ENCODE measurements at places on chromosomes 3 and 15. TPM values are rescaled to one million over a fixed set of nuclear protein-coding genes. Genes with fewer than 3 reads are reported as not detected.

DNA sequence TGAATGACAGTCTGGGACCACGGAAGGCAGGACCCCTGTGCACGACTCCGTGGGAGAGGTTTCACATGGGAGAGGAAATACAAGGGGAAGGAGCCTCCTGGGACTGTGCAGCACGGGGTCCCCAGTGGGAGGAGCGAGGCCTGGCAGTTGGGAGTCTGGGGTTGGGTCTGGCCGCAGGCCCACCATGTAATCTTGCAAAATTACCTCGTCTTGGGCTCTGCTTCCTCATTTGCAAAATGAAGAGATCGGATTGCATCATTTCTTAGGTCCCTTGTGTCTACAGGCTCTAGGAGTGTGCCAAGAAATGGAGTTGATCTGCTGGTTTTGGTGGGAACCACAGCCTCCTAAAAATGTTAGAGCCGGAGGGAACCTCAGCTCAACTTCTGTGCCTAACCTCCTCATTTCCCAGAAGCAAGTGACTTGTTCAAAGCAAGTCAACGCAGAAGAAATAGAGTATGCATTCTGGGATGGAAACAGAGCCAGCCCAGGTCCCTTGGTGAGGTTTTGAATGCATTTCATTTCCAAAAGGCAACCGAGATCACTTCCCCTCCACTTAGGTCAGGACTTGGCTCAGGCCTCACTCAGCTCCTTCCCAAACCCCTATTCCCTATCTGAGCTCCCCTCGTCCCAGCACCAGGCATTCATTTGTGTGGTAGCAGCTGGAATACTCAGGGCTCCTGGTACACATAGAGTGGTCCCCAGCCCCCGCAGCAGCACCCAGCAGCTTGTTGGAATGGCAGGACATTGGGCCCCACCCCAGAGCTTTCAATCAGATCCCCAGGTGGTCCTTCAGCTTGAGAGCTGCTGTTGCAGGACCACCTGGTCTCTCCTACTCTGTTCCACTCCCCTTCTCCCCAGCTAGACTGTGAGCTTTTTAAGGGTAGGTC lies 267.7 kb downstream of the XXYLT1 start:
- H3K4me3 ChIP-seq: no peak overlapping the region
- H3K27me3 ChIP-seq: no peaks in the 10 kb centered on the region
- H3K4me1 ChIP-seq: no peaks in the 10 kb centered on the region
- no peaks in the 10 kb centered on the region for H3K36me3 ChIP-seq
- peak; percentile 90 for DNase-seq
- no peak overlapping the region for H3K27ac ChIP-seq

- H3K27me3 ChIP-seq: no peaks in the 10 kb centered on the region
- H3K27ac ChIP-seq: no peak overlapping the region
- no peak for DNase-seq
- no peaks in the 10 kb centered on the region for H3K4me1 ChIP-seq
Measured at GRCh38 chr3:69588170-69588569, 151.1 kb upstream of the MITF start.

- no peak for DNase-seq
- H3K4me3 ChIP-seq: no peak overlapping the region
- H3K4me1 ChIP-seq: peaks cover 38% of the 10 kb centered on the region
- no peaks in the 10 kb centered on the region for H3K27me3 ChIP-seq
Measured at GRCh38 chr3:71120012-71120411, 463.5 kb downstream of the FOXP1 start.

DNA sequence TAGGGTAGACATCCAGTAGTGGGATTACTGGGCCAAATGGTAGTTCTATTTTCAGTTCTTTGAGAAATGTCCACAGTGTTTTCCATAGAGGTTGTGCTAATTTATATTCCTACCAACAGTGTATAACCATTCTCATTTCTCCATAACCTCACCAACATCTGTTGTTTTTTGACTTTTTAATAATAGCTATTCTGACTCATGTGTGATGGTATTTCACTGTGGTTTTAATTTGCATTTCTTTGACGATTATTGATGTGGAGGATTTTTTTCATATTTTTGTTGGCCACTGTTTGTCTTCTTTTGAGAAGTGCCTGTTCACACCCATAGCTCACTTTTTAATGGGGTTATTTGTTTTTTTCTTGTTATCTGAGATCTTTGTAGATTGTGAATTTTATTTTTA lies 125.2 kb downstream of the CFAP20DC start:
- H3K27me3 ChIP-seq: no peaks in the 10 kb centered on the region
- no peak overlapping the region for H3K4me3 ChIP-seq
- H3K27ac ChIP-seq: no peak overlapping the region
- DNase-seq: peak; percentile 7
- no peaks in the 10 kb centered on the region for H3K36me3 ChIP-seq

Gene ERICH6
- polyA plus RNA-seq: 0.55 TPM

Gene FETUB
- not detected for polyA plus RNA-seq

Gene ABI3BP
- 1.5 TPM for polyA plus RNA-seq

Data from cardiac muscle cell (in vitro differentiated cells and primary cell).